ENCODE measurements at places on chromosomes 7 and 10. TPM values are rescaled to one million over a fixed set of nuclear protein-coding genes. Genes with fewer than 3 reads are reported as not detected.
A peak's percentile ranks its signal among the peaks of the same experiment; 100 is the strongest.

The GSTO2 gene
- total RNA-seq = 8.9 TPM

DNA sequence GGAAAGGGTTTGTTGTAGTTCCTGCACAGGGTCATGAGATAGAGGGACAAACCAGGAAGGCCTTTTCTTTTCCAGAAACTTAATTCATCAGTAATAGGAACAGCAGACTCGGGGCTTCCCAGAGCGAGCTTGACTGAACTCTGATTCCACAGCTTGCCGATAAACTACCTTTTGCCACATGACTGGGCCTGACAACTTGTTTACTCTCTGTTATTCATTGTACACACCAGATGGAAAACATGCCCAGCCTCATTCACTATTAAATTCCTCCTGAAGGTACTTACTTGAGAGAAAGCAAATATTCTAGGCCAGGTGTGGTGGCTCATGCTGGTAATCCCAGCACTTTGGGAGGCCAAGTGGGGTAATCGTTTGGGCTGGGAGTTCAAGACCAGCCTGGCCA is 77.1 kb upstream of the FGFR2 start:
- DNase-seq = peak; percentile 70

DNA sequence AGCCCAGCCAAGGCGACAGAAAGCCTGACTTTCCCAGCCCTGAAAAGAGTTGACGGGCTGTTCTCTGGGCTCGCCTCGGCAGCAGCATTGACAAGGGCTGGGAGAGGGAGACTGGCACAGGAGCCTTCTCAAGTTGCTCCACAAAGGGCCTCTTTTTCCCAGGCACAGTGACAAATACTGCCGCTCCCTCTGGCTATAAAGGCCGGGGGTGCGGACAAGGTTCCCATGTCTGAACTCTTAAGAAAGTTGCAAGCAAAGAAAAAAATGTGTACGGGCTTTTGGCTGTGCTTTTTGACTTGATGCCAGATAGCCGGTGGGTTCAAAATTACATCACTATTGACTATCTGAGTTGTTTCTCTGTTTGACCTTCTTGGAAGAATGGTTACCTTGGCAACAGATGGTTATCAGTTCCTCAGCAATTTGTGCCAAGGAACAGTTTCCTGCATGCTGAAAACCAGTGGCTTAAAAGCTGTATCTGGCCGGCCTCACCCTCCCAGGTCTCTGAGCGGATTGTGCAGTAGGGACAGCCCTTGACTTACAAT is 115.9 kb upstream of the EEPD1 start:
- peak; percentile 74 for DNase-seq

GRCh38 chr10:90432866-90433265 is 425.0 kb downstream of the HTR7 start:
- peak; percentile 41 for DNase-seq

The MKX gene
- not detected for total RNA-seq

The VIM gene
- total RNA-seq = 2,197 TPM

The NANOS1 gene
- total RNA-seq = 2.5 TPM

GRCh38 chr10:97042081-97042480 is 143.7 kb downstream of the SLIT1 start:
- no peak for DNase-seq

The CHRM2 gene
- total RNA-seq = under 0.01 TPM

DNA sequence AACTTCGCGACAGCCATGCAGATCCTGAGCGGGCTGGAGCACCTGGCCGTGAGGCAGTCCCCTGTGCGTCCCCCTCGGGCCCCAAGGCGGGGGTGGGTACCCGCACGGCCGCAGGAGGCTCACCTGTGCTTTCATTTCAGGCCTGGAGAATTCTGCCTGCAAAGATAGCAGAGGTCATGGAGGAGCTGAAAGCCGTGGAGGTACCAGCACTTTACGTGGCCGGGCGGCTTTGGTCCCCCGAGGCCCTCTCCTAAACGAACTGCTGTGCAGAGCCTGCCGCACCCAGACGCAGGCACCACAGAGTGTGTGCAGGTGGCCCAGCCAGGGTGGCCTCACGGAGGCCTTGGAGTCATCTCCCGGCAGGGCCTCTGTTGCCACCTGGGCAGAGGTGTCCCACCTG is 11.1 kb upstream of the UTF1 start:
- no peak for DNase-seq

- DNase-seq = no peak
Measured at GRCh38 chr10:93245779-93246178, 172.1 kb downstream of the CYP26A1 start.

DNA sequence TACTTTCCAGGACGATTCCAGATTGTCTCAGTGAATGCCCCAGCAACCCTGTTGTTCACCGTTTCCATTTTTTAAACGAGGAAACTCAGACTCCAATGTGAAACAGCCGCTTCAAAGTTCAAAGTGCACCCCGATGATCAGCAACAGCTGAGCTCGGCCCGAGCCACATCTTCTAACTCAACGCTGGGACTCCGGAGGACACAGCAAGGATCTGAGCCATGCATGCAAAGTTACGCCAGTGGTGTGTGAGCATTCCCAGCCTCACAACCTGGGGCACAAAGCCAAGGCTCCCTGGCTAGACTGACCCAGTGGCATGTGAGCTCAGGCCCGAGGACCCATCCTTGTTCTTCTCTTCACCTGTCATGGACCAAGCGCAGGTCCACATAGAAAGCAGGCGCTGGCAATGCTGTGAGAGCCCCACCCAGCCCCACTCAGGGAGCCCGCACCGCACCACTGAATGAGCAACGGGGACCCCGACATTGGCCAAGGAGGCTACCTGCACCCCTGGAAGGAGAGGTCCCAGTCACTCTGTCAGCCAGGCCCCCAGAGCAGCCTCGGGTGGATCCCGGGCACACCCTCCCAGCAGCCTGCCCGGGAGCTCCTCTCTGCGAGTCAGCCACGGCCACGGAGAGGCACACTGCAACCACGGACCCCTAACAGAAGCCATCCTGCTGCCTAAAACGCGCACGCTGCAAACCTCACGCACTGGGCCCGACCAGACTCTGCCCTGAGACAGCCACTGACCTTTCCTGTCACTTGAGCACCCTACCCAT is 82.9 kb downstream of the MAD1L1 start:
- DNase-seq = no peak

- no peak for DNase-seq
Measured at GRCh38 chr7:54946764-54947163, 72.1 kb upstream of the EGFR start.

Measured in renal cortical epithelial cell (primary cell).